Hypothalamus (tissue), 51 donors: ENCODE measurements at places on chromosomes 6 and 20.

- DNase-seq, result peak; percentile 22
These were observed 118.3 kb downstream of the KIF13A start for GRCh38 chr6:17869010-17869752.

DNA sequence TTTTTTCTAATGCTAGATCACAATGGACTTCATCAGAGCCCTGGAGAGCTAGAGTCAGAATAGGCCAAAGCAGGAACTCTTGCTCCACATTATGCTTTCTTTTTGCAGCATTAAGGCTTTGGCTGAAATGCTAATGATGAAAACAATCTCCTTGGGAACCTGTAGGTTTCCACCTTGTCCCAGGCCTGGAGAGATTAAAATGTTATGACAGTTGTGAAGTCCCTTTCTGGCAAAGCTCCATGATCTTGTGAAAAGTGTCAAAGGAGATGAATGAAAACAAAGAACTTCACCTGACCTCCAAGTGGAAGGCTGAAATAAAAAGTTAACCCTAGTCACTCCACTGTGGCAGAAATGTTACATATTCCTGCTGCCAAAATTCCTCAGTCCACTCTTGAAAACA is 64.0 kb upstream of the LRRC1 start:
- no peak for DNase-seq

DNA sequence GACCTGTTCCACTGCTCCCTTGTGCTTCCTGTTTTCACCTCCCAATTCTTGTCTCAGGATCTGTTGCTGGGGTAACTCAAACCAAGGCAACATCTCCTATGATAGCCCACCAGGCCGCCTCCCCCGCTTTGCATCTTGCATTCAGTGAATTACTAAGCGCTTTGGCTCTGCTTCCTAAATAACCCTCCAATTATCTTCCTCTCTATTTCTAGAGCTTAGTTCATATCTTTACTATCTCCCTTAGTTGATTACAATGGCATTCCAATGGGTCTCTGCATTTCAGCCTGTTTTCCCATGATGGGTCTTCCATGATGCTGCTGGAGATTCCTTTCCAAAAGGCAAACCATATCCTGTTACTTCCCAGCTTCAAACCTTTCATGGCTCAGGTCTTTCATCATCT is 117.2 kb upstream of the FERMT1 start:
- no peak for DNase-seq

DNA sequence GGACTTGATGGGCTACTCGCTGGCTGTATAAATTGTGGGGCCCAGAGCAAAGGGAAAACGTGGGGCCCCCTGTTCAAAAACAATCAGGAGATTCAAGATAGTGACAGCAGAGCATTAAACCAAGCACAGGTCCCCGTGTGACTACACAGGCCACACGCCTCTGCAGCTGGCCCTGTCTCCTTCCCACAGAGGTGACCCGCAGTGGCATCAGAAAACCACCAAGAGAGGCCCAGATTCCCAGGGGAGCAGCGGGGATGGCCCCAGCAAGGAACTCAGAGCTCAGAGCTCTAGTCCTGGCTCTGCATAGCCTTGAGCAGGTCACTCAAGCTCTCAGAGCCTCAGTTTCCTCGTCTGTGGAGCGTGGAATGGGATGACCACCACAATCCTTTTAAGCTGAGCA is 57.6 kb downstream of the CPNE5 start:
- DNase-seq, result no peak

GRCh38 chr20:6164421-6165341 is 41.9 kb upstream of the FERMT1 start:
- no peak for DNase-seq

GRCh38 chr6:144087789-144088426 is 7.5 kb downstream of the SF3B5 start:
- DNase-seq, result no peak

GRCh38 chr20:46808565-46808964 is 86.1 kb upstream of the EYA2 start:
- no peak for DNase-seq

GRCh38 chr6:80338201-80338836 is 231.8 kb downstream of the BCKDHB start:
- DNase-seq, result peak; percentile 11

DNA sequence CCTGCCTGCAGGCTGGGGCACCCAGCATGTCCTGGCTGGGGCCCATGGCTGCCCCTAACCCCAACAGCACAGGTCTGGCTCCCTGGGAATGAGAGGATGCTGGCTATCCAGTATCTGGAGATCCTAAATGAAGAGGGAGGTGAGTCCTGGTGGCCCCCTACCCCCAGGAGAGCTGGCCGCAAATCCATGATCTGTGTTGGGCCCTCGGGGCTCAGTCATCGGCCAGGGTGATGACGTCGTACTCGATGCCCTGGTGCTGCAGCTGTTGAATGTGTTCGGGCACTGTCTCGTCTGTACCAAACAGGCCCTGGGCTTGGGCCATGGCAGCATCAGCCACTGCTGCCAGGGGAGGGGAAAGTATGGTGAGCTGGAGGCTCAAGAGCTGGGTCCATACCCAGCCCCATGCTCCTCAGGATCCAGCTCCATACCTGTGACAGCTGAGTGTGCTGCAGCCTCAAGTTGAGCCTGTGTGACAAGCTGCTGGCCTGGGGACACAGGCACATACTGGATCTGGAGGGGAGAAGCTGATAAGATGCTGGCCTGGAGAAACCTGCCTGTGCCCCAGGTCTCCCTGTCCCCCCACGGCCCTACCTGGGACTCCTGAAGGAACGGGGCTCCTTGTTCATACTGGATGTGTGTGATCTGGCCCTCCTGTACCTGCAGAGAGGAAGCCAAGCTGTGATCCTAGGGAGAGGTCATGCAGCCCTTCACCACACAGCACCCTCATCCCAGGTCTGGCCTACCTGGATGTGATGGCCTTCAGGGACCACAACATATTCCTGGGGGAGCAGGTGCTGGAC is 14.5 kb downstream of the PCIF1 start:
- no peak for DNase-seq

- no peak for DNase-seq
These were observed 39.7 kb downstream of the XRN2 start for GRCh38 chr20:21342656-21343345.

DNA sequence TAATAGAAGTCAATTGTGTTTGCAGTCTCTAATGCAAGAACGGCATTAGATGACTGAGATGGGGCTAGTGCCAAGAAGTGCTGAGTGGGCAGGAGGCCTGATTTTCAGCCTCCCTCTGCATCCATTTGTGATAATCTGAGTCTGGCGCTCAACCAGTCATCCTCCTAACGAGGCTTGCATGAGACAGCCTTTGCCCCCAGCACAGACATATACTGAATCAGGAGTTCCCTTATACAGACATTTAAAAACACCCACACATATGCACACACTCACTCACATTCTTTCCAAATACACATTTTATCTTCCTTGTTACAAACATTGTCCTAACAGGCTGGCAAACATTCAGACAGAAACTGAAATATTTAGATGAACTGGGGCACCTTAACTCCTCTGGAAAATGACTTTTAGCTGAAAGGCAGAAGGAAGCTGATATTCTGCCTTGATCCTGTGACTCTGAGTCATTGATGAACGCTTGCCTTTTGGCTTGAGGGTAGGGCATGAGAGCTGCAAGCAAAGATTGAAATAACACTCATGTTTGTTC is 562.3 kb downstream of the DHX35 start:
- DNase-seq, result no peak

DNA sequence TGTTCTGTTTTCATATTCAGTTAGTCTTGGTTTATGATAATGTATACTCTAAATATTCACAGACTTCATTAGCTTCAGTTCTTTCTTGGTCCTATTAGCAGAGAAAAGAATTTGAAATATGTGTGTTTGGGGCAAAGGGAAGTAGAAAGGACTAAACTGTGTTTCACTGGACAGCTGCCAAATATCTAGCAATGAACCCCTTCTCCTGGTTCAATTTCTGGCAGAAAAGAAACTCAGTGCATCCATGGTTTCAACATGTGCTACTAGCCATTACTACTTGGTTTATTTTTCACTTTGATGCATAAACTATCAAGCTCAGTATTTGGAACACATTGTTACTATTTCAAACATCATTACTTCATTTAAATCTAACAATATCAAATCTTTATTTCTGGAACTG is 43.6 kb downstream of the FBXL4 start:
- DNase-seq, result no peak

GRCh38 chr6:140138311-140139010 is 764.0 kb upstream of the CITED2 start:
- DNase-seq, result no peak

DNA sequence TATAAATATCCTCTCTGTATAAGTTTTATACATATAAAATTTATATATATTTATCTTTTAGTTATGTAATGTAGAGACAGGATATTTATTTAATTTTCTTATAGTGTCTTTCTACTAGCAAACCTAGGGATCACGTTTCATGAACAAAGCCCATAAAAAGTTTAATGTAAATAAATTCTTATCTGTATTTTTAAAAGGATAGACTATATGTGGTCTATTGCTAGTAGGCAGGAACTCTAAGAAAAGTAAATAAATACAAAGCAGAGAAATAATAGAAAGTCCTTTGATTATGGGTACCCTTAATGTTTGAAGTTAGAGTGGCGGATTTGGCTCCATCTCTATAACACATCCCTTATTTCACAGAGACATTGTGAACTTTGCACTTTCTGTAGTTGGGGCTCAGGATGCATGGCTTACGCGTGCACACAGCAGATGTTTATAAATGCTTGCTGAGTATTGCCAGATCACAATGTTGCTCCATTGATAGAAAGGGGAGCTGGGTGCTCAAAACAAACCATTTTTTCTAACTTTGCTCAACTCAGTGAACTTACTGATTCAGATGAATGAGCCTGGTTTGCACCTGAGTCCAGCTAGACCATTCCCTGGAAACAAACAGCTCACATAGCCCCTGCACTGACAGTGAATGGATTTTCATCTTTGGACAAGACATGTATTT is 179.1 kb downstream of the SYNE1 start:
- no peak for DNase-seq

DNA sequence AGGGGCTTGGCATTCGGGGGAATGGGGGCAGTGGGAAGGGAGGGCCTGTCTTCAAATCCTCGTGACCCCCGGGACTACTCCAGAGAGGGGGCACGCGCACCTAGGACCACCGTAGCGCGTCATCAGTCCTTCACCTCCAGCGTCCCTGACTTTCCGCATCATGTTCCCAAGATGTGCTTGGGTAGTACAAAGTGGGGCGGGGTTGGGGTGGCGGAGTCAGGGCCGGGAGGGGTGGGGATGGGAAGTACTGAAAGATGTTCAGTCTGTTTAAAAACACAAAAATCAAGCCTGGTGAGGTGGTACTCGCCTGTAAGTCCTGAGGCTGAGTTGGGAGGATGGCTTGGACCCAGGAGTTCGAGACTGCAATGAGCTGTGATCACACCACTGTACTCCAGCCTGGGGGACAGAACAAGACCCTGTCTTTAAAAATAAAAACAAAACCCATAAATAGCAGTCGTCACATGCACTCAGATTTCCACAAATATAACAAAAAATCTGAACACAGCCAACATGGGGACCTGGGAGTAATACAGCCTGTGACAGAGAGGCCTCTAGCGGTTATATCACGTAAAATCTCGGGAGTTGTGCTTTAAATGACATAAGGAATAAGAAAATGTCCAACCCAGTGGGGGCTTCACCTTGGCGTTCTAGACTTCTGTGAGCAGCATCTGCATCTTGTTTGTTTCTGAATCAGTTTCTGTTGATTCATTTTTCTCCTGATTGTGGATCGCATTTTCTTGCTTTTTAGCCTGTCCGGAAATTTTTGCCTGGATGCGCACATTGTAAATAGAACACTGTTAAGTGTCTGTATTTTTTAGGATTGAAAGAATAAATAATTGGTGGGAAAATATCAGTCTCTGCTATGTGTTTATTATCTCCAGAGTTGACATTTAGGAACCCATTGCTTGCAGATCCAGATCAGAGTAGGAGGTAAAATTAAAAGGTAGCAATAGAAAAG is 698 bp upstream of the LRP11 start:
- no peak for DNase-seq

DNA sequence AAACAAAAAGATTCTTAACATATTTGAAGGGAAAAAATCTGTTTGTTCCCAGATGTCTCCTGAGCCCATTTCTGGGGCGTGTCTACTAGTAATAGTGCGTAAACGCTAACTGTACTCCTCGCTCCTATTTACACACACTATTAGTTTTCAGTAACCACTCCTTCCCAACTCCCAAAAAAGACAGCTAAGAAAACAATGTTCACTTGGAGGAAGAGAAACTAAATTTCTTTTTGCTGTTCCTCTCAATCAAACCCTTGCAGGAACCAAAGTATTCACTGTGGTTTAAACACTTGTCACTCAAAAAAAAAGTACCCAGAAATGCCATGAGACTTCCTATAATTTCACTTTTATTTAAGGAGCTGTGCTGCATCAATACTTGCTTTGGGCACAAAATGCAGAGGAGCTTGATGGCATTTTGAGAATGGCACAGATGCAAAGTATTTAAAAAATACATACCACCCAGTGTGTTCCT is 118.2 kb downstream of the BACH2 start:
- DNase-seq, result no peak

DNA sequence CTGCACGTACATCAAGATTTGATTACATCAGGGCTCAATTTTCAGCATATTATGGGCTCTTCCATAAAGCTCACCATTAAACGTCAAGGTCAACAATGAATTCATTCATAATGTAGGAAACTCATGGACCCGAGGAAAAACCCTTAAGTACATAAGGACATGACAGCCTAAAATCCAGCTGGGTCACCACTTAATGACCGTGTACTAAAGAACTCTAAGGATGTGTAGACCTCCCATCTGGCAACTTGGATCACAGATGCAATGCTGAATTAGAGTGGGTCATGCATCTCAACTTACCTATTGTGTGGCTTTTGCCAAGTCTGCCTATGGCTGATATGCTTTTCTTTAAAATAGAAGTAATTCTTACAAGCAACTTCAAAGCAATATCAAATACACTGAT is 26.7 kb upstream of the DEFB112 start:
- DNase-seq, result no peak

GRCh38 chr6:7541175-7542064 is at the start of gene DSP:
Gene DSP, plus strand, starts transcription at chr6:7541671. Its CDS starts 245 bp downstream, at chr6:7541916.
- DNase-seq, result no peak

DNA sequence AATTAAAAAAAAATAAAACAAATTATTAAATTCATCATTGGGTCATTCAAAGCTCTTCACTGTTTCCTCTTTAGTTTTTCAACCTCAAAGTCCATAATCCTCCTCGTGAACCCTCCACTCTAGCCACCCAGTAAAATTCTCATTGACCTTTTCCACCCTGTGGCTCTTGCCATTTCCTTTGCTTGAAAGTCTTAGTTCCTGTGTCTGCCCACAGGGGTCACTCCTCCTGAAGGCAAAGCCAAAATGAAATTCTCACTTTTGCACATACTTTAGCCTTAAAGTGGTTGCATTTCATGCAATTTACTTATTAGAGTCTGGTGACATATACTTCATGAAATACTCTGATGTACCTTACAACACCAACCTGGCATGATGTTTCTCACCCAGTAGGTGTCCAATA is 263.7 kb downstream of the BMP2 start:
- DNase-seq, result no peak

- no peak for DNase-seq
These were observed 23.7 kb upstream of the ZC3H12D start for GRCh38 chr6:149508485-149508884.

- peak; percentile 20 for DNase-seq
These were observed at the start of gene PLCB4 for GRCh38 chr20:9068841-9069663. Gene PLCB4, plus strand, starts transcription at chr20:9069087. Its CDS starts 238,728 bp downstream, at chr20:9307815.

- DNase-seq, result no peak
These were observed 220.5 kb upstream of the SSTR4 start for GRCh38 chr20:22814471-22815205.

- peak; percentile 58 for DNase-seq
These were observed 20.4 kb upstream of the BPIFB1 start for GRCh38 chr20:33262658-33263065.
